Activated CD4-positive, alpha-beta T cell treated with anti-CD3 and anti-CD28 coated beads, Interleukin-2, amount 10 ng/mL, durations not matched to agents 24 days and 14 days (primary cell): ENCODE measurements at places on chromosomes 3 and 15. TPM values are rescaled to one million over a fixed set of nuclear protein-coding genes. Genes with fewer than 3 reads are reported as not detected.
A peak's percentile ranks its signal among the peaks of the same experiment; 100 is the strongest.

GRCh38 chr3:117734496-117734895 lies 1024.9 kb downstream of the TUSC7 start:
- DNase-seq, result no peak
- no peaks in the 10 kb centered on the region for H3K36me3 ChIP-seq
- H3K4me1 ChIP-seq, result no peaks in the 10 kb centered on the region
- no peak overlapping the region for H3K27ac ChIP-seq
- no peak overlapping the region for H3K4me3 ChIP-seq

DNA sequence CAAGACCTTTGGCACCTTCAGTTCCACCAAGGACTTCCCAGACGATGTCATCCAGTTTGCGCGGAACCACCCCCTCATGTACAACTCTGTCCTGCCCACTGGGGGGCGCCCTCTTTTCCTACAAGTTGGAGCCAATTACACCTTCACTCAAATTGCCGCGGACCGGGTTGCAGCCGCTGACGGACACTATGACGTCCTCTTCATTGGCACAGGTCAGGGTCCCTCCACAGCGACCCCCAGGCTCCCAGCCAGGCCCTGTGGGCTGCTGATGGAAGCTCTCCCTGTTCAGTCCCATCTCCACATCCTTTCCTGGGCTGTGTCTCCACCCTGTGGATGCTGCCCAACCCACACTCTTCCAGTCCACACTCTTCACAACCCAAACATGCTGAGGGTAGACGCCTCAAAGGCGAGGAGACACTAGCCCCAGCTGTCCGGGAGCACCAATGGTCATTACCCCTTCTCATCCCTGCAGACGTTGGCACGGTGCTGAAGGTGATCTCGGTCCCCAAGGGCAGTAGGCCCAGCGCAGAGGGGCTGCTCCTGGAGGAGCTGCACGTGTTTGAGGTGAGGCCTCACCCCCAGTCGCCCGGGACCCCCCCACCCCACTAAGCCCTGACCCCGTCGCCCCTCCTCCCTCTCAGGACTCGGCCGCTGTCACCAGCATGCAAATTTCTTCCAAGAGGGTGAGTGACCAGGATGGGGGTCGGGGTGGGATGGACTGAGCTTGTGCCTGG lies 4.3 kb upstream of the LSMEM2 start:
- DNase-seq, result peak; percentile 93
- peaks cover 28% of the 10 kb centered on the region for H3K4me1 ChIP-seq
- H3K27ac ChIP-seq, result peak overlapping the region; percentile 62
- no peaks in the 10 kb centered on the region for H3K36me3 ChIP-seq
- H3K4me3 ChIP-seq, result peak overlapping the region; percentile 57
- peaks cover 39% of the 10 kb centered on the region for H3K27me3 ChIP-seq

Gene CLDN16
- not detected in 2 replicates for total RNA-seq

- no peak overlapping the region for H3K27ac ChIP-seq
- DNase-seq, result no peak
- H3K4me1 ChIP-seq, result peaks cover 9% of the 10 kb centered on the region
- H3K36me3 ChIP-seq, result no peaks in the 10 kb centered on the region
- H3K27me3 ChIP-seq, result peaks cover 8% of the 10 kb centered on the region
Measured at GRCh38 chr15:44804298-44805046, 68.1 kb downstream of the TRIM69 start.

- H3K27me3 ChIP-seq, result peaks cover 4% of the 10 kb centered on the region
- no peak for DNase-seq
- H3K27ac ChIP-seq, result no peak overlapping the region
- H3K4me1 ChIP-seq, result no peaks in the 10 kb centered on the region
Measured at GRCh38 chr15:91783008-91783407, 70.5 kb upstream of the SLCO3A1 start.

Gene GPR176
- total RNA-seq, result 0.14 and 0.33 TPM in 2 replicates

GRCh38 chr3:19106307-19106706 lies 42.0 kb upstream of the KCNH8 start:
- H3K4me1 ChIP-seq, result no peaks in the 10 kb centered on the region
- no peaks in the 10 kb centered on the region for H3K36me3 ChIP-seq
- H3K4me3 ChIP-seq, result no peak overlapping the region
- no peak for DNase-seq
- no peak overlapping the region for H3K27ac ChIP-seq
- H3K27me3 ChIP-seq, result no peaks in the 10 kb centered on the region

GRCh38 chr15:57495041-57495440 lies 96.7 kb upstream of the MYZAP start:
- H3K27ac ChIP-seq, result no peak overlapping the region
- no peaks in the 10 kb centered on the region for H3K4me1 ChIP-seq
- peaks cover 20% of the 10 kb centered on the region for H3K27me3 ChIP-seq
- no peaks in the 10 kb centered on the region for H3K36me3 ChIP-seq
- H3K4me3 ChIP-seq, result no peak overlapping the region
- no peak for DNase-seq

Gene ANKRD34C
- not detected in 2 replicates for total RNA-seq
